ENCODE measurements at places on chromosomes 12 and 14. TPM values are rescaled to one million over a fixed set of nuclear protein-coding genes. Genes with fewer than 3 reads are reported as not detected.

GRCh38 chr12:22415342-22416309 lies 81.1 kb upstream of the ST8SIA1 start:
- no peaks in the 10 kb centered on the region for H3K36me3 ChIP-seq
- peaks cover 25% of the 10 kb centered on the region for H3K4me1 ChIP-seq
- no peaks in the 10 kb centered on the region for H3K27me3 ChIP-seq
- peak overlapping the region; percentile 34 for H3K27ac ChIP-seq

DNA sequence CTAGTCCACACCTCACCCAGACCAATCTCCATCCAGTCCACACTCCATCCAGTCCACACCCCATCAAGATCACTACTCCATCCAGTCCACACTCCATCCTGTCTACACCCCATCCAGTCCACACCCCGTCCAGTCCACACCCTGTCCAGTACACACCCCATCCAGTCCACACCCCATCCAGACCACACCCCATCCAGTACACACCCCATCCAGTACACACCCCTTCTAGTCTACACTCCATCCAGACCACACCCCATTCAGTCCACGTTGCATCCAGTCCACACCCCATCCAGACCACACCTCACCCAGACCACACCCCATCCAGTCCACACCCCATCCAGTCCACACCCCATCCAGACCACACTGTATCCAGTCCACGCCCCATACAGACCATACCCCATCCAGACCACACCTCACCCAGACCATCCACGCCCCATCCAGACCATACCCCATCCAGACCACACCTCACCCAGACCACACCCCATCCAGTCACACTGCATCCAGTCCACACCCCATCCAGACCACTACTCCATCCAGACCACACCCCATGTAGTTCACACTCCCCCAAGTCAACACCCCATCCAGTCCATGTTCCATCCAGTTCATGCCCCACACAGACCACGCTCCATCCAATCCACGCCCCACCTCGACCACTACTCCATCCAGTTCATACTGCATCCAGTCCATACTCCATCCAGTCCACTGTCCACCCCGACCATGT lies 116.6 kb upstream of the RTL1 start:
- no peaks in the 10 kb centered on the region for H3K27me3 ChIP-seq
- DNase-seq = peak; percentile 24
- H3K4me1 ChIP-seq = no peaks in the 10 kb centered on the region
- no peak overlapping the region for H3K27ac ChIP-seq

DNA sequence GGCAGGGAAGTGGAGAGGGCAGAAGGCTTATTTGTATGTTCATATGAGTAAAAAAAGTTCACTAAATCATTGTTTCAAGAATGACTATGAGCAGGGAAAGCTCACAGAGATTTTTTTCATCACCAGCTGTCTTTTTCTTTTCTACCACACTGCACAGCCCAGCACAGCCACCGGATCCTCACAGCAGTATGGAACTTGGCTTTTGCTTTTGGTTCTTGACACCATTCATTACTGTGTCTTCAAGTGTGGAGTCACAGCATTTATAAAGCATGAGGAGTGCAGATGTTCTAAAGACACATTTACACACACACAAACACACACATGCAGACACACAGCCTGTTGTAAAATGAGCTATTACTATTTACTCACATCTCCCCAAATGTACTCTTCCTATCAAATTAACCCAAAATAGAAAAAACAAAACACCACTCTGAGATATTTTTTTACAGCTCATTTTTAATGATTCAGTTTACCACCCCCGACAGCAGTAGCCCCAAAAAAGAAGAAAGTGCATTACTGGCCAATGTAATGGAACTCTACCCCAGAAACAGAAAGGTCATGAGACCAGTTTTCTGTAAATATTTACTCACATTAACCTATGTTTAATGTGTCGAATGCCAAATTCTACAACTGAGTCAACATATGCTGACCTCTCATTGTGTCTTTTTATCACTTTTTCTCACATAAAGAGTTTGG lies 60.5 kb downstream of the BTG1 start:
- H3K4me1 ChIP-seq = peaks cover 11% of the 10 kb centered on the region
- no peak for DNase-seq
- no peak overlapping the region for H3K27ac ChIP-seq
- H3K36me3 ChIP-seq = no peaks in the 10 kb centered on the region

DNA sequence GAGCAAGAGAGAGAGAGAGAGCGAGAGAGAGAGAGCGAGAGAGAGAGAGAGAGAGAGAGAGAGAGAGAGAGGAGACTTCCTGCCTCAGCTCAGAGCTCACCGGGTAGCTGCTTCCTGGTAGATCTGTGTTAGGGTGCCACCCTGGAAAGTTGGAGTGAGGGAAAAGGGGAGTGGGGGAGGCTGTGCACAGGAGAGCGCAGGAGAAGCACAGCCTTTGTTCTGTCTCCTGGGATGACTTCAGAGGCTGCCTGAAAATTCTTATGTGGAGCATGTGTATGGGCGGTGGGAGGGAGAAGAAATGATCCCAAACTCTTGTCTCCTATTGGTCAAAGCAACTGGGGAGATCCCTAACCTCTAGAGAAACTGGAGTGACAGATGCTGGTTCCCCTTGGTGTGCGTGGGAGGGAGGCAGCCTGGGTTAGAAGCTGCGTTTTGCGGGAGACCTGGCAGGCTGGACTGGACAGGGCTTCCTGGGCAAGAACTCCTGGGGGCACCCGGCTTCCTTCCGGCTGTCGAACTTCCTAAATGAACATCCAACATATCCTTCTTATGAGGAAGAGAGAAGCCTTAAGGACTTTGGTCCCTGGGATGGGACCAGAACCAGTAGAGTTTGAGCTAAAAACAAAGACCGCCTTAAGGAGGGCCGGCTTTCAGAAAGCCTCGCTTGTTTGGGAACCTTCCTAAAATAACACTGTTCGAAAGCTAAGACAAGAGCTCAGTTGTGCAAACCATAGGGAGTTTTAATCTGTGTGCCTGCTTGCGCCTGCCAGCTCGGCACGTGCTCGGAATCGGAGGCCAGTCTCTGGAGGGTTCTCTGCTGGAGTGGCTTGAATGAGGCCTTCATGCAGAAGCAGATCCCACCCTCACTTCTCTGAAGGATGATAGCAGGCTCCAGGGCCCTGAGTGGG lies 30.4 kb upstream of the BEGAIN start:
- no peak for DNase-seq
- peaks cover 25% of the 10 kb centered on the region for H3K4me1 ChIP-seq
- H3K4me3 ChIP-seq = no peak overlapping the region
- H3K27ac ChIP-seq = no peak overlapping the region

DNA sequence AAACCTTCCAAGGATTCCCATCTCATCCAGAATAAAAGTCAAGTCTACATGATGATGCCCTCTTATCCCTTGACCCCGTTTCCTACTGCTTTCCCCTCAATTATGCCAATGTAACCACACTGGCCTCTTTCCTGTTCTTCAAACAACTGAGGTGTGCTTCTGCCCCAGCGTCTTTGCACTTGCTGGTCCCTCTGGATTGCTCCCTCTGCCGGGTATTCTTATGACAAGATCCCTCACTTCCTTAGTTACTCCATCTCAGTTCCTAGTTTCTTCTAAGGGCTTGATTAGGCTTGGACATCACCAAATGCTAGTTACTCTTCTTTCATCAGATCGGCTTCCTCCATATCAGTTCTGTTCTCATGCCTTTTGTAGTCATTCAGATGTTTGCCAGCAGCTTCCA lies 32.7 kb upstream of the PELI2 start:
- peaks cover 15% of the 10 kb centered on the region for H3K4me1 ChIP-seq
- H3K36me3 ChIP-seq = no peaks in the 10 kb centered on the region
- no peaks in the 10 kb centered on the region for H3K27me3 ChIP-seq
- no peak for DNase-seq
- no peak overlapping the region for H3K4me3 ChIP-seq
- H3K27ac ChIP-seq = no peak overlapping the region

DNA sequence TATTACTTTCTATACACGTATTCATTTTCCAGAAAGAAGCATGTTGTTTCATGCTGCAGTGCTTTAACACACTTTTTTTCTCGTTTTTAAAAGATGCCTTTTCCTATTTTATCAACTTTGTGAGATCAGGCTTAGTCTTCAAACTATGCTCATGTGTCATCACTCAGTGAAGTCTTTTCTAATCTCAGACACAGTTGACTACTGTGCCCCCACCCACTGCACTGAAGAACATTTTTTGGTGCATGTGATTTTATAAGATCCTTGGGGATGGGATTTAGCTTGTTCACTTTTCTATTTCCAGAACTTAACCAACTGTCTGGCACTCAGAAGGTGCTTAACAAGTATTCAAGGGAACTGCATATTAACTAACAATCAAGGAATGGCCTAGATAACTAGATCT lies 85.5 kb downstream of the CDK17 start:
- H3K36me3 ChIP-seq = no peaks in the 10 kb centered on the region
- DNase-seq = no peak
- no peak overlapping the region for H3K4me3 ChIP-seq

GRCh38 chr14:46290706-46291105 lies 360.9 kb downstream of the RPL10L start:
- H3K36me3 ChIP-seq = no peaks in the 10 kb centered on the region
- no peak overlapping the region for H3K4me3 ChIP-seq
- H3K4me1 ChIP-seq = no peaks in the 10 kb centered on the region
- H3K27me3 ChIP-seq = no peaks in the 10 kb centered on the region
- H3K27ac ChIP-seq = no peak overlapping the region
- DNase-seq = no peak

DNA sequence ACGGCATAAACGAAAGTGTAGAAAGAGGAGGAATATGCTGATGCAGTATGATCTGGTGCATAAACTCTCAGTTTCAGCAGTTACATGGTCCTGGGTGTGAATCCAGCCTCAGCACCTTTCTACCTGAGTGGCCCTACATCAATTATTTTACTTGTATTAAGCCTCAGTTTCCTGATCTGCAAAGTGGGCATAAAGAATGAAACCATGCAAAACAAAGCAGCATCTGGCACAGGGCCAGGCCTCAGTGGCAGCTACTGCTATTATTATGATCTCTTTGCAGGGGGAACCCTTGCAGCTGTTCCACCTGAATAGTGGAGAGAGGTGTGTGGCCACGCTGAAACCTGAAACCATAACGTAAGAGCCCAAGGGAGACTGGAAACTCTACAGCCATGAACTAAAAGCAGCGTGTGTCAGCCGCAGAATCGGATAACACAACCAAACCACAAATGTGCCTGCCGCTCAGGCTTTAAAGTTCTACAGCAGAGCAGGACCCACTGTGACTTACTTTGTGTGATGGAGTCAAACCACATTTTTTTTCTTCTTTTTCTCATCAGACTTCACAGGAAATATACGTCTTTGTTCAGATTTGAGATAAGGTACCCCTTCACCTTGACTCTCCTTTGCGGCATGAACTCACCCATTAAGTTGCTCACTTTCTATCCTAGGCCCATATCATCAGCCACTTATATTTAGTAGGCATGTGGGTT lies 29.2 kb upstream of the FOS start:
- no peak overlapping the region for H3K4me3 ChIP-seq
- H3K27ac ChIP-seq = no peak overlapping the region
- H3K4me1 ChIP-seq = peaks cover under 1% of the 10 kb centered on the region

DNA sequence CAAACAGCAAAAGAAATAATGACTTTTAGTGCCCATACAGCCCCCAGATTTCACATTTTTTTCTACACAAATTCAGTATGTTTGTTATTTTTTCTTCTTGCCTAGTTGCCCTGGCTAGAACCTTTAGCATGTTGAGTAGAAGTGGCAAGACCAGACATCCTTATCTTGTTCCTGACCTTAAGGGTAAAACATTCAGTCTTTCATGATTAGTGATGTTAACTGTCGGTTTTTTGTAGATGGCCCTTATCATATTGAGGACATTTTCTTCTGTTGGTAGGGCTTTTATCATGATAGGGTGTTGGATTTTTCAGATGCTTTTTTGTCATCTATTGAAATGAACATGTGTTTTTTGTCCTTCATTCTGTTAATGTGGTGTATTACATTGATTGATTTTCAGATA lies 17.1 kb downstream of the IRAK3 start:
- no peaks in the 10 kb centered on the region for H3K36me3 ChIP-seq
- H3K4me3 ChIP-seq = no peak overlapping the region
- H3K4me1 ChIP-seq = no peaks in the 10 kb centered on the region
- no peak for DNase-seq
- no peaks in the 10 kb centered on the region for H3K27me3 ChIP-seq

DNA sequence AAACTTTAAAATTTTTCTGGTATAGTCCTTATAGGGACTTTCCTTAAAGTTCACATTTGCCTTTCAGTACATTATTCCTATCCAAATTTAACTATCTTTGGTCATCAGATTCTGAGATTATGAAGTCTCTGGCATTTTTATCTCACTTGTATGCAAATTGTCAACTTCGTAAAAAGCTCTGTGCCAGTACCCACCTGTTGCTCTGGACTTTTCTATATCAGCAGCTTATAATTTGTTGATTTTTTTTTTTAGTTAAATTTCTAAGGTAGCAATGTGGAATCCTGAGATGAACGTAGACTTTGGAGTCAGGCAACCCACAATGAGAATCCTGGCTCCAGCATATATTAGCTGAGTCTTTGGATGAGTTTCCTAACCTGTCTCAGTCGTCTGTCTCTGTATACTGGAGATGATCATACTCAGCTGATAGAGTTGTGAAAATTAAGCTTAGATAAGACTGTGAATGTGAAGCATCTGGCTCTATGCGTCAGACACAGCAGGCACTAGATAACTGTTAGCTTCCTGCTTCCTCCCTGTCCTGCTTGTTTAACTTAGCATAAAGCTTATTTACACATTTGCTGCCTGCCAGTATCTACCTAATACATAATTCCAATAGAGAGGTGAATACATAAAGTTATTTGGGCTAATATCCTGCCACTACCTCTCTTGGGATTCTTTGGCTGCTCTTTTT lies 59.8 kb downstream of the MARK3 start:
- no peak overlapping the region for H3K4me3 ChIP-seq
- no peak for DNase-seq
- peaks cover 37% of the 10 kb centered on the region for H3K4me1 ChIP-seq
- peaks cover 7% of the 10 kb centered on the region for H3K36me3 ChIP-seq

- no peak for DNase-seq
- peaks cover 20% of the 10 kb centered on the region for H3K27me3 ChIP-seq
- peaks cover 4% of the 10 kb centered on the region for H3K4me1 ChIP-seq
- H3K4me3 ChIP-seq = no peak overlapping the region
Observed at GRCh38 chr12:48796976-48797375, 8.1 kb upstream of the ADCY6 start.

Gene NINJ2
- 7.0 TPM for total RNA-seq

Gene TROAP
- total RNA-seq = not detected

Gene FGF23
- not detected for total RNA-seq

Gene CELA1
- not detected for total RNA-seq

Gene ARMH4
- 6.1 TPM for total RNA-seq
